ENCODE measurements at places on chromosomes 13 and 19.

GRCh38 chr19:33029746-33030303 is 34.9 kb downstream of the RHPN2 start:
- DNase-seq, result no peak

DNA sequence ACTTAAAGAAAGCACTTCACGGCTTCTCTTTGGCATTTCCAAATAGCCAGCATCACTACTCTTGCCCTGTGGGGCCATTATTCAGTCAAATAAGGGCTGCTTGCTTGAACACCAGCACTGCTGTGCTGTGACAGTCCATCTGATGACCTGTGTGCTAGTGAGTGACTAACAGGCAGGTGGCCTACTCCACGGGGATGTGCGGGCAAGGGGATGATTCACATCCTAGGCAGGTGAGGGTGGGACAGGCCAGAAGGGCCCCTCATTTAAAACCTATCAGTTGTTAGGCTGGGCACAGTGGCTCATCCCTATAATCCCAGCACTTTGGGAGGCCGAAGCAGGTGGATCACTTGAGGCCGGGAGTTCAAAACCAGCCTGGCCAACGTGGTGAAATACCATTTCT is 8.2 kb downstream of the CCNE1 start:
- no peak for DNase-seq

GRCh38 chr19:14536926-14537692 is 7.7 kb downstream of the TECR start:
- DNase-seq, result peak; percentile 93

DNA sequence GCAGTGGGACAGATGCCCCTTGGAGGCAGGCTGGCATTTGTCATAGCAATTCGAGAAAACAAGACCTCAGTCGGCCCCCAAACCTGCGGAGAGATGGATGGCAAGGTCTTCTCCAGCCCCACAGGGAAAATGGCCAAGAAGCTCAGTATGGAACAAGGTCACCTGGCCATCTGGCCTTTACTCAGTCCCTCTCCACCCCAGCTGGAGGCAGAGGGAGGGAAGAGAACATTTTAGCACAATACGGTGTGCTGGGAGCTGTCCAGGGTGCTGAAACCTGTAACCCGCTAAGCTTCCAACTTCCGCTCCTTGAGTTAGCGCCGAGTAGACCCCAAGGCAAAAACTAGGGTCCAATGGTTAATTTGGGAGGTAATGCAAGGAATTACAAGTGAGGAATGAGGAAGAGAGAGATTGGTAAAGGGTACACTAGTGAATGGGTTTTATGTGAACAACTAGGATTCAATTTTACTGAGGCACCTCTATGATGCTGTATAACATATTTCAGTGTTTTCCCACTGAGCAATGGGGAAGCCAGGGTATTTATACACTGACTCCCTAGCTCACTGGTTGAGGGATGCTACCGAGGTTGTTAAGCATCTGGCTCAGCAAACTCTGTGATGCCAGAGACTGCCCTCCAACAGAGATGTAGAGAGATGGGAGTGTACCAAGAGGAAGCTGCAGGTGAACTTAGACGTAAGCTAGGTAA is 64.3 kb downstream of the CACNA1A start:
- no peak for DNase-seq

DNA sequence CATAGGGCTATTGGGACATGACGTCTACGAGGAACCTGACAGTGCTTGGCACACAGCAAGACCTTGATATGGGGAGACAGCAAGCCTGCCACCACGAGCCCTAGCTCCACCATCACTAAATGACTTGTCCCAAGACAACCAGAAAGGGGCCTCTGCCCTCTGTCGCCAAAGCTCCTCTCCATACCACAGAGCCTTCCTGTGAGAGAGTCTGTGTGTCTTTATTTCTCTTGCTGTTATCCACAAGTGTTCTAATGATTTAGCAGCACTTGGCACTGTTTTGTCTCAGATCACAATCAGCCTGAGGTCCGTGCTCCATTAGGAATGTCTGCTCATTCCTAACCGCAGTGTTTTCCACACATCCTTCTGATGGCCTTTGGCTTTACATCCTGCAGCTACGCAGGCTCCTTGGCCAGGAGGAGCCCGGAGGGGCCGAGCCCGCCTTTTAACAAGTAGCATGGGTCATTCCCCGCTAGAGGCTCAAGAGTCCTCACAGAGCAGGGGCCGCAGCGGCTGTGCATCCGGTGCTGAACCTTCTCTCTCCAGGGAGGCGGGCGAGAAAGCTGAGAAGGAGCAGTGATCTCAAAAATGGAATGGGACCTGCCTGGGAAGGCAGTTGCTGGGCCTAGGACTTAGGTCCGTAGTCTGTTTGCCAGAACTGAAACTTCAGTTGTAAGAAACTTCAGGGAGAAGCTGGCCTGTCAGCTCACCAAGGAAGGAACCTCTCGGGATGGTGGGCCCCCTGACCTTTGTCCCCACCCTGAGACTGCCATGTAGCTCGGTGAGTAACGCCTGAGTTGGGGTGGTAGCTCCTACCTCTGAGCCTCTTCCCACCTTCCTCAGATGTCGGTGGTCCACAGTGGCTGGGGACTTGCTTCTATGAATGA is 61.1 kb upstream of the HMGB1 start:
- no peak for DNase-seq

GRCh38 chr19:55048446-55048845 is 10.4 kb upstream of the GP6 start:
- DNase-seq, result no peak

DNA sequence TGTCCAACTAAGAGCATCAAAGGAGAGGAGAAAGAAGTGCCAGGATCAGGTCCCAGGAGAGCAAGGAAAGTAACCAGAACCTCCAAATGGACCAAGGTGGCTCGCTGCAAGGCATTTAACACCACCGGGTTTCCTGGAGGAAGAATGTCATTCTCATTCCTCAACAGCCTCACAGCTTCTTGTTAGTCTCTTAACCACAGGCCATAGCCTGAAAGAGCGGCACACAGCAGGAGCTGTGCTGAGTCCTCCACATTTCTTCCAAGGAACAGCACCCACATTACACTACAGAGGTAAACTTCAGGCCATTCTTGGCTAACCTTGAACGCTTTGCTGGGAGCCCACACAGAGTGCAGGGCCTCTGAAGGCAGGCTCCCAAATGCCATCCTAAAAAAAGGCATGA is 23.6 kb downstream of the DOCK9 start:
- DNase-seq, result no peak

- no peak for DNase-seq
Measured at GRCh38 chr19:18107235-18107634, 9.7 kb downstream of the MAST3 start.

- DNase-seq, result no peak
Measured at GRCh38 chr19:47378246-47378645, 29.1 kb downstream of the DHX34 start.

- DNase-seq, result no peak
Measured at GRCh38 chr13:111263566-111263965, 56.9 kb upstream of the TEX29 start.

DNA sequence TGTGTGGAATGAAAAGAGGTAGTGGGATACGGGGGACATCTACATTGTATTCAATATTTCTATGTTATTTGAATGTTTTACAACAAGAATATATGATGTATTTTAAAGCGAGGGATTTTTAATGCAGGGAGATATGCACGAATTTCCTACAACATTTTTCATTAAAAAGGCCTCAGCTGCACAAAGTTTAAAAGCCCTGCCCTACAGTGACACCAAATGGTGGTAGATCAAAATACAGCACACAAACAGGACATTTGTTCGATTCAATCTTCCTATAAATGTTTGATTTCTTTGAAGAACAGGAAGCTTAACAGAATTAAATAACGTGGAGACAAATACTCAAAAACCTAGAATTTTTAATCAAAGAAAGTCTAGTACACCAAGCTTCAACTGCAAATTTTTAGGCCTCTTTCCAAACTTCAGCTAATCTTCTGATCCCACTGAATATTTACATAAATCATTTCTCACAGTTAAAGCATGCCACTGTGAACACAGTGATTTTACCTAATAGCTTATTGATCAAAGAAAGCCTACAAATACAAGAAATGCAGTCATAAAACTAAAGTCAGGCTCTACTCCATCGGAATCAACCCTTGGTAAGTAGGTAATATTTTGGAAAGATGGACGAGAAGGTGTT is 257.2 kb downstream of the DIAPH3 start:
- no peak for DNase-seq

DNA sequence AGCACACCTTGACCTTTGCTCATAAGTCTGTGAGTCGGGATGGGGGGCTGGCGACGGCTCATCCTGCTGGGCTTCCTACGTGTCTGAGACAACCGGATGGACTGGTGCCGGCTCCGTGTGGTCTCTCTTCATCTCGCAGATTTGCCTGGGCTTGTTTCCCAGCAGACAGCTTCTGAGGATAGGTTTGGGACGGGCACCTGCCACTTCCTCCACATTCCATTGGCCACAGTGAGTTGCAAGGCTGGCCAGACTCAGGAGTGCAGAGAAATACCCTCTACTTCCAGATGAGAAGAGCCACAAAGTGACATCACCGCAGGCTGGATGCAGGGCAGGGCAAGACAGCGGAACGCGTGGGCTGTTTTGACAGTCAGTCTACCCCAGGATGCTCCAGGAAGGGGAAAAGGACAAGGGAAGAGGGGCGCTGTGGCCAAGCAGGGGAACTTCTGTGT is 48.1 kb downstream of the IRS2 start:
- no peak for DNase-seq

- DNase-seq, result no peak
Measured at GRCh38 chr13:111620166-111620565, 299.7 kb downstream of the TEX29 start.

DNA sequence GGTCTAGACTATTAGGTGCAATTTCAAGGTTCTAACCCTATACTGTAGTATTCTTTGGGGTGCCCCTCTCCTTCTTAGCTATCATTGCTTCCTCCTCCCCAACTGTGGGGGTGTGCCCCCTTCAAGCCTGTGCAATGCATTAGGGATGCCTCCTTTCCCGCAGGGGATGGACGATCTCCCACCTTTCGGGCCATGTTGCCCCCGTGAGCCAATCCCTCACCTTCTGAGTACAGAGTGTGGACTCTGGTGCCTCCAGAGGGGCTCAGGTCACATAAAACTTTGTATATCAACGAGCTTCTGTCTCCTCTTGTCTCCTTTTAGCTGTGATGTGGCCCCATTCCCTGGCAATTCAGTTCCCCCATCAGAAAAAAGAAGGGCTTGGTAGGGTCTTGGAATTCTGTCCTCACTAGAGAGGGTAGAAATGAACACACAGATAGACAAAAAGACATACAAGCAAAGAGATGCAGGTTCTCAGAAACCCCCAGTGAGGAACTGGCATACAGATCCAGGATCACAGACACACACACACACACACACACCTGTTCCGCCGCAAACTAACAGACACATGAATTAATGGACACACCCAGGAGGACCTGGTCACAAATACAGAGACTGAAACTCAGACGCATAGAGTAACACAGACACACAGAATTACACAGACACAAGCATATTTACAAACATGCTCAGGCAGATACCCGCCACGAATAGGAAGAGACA is 2.5 kb upstream of the HNRNPUL1 start:
- no peak for DNase-seq

DNA sequence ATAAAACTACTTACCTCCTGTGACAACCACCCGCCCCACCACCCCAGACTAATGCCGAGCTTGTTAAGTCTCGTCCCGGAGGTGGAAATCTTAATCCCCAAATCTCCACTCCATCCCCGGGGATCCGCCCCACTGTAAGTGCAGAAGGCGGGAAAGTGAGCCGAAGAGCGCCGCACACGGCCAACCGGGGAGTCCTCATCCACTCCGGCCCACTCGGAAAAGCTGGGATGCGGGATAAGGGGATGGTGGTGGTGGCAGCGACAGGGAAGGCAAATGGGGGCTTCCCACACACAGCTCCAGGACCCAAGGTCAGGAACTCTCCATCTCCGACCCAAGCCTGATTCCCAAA is 621 bp downstream of the FBL start:
- DNase-seq, result no peak

DNA sequence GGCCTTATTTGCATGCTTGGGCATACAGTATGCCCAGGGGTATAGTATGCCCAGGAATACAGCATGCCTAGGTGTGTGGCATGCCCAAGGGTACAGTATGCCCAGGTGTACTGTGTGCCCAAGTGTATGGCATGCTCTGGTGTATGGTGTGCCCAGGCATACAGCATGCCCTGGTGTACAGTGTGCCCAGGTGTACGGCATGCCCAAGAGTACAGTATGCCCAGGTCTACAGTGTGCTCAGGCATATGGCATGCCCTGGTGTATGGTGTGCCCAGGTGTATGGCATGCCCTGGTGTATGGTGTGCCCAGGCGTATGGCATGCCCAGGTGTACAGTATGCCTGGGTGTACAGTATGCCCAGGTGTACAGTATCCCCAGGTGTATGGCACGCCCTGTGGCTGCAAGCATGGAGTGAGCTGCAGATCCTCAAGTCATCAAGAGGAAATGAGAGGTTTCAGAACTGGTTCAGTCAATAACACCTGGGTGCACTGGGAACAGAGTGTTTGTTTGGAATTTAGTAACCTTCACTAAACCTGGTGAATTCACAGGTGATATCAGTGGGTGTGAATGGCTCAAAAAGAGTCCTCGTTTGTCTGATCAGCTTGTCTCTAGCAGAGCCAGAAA is 7.8 kb upstream of the C13orf42 start:
- DNase-seq, result no peak

- DNase-seq, result no peak
Measured at GRCh38 chr13:80055847-80056246, 285.1 kb downstream of the SPRY2 start.

GRCh38 chr13:84962849-84963248 is 836.4 kb downstream of the SLITRK6 start:
- no peak for DNase-seq

GRCh38 chr13:23934520-23934919 is 37.2 kb upstream of the C1QTNF9B start:
- DNase-seq, result no peak

DNA sequence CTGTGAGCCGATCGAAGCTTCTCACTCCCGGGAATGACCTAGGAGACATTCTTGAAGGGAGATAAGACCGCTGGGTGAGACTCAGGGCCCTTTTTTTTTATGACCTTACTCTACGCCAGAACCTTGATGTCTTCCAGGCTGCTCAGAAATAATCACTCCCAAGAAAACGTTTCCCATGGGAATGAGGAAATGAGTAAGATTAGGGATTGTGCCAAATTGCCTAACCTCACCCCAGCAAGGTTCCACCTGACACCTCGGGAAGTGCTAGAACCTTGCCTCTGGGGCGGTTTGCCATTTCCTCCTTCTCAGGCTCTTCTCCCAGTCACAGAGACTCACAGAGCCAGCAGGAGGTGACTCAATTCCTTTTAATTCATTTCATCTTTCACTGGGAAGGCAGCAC is 2.3 kb downstream of the SLC46A3 start:
- DNase-seq, result no peak
